Activated CD4-positive, alpha-beta T cell treated with anti-CD3 and anti-CD28 coated beads, Interleukin-2, amount 10 ng/mL, durations not matched to agents 24 days and 14 days (primary cell): ENCODE measurements at places on chromosomes 5 and 9. TPM values are rescaled to one million over a fixed set of nuclear protein-coding genes. Genes with fewer than 3 reads are reported as not detected.

GRCh38 chr5:137329586-137330296, 169.4 kb downstream of the SPOCK1 start:
- no peaks in the 10 kb centered on the region for H3K4me1 ChIP-seq
- H3K36me3 ChIP-seq: no peaks in the 10 kb centered on the region
- peaks cover 5% of the 10 kb centered on the region for H3K27me3 ChIP-seq

- no peak for DNase-seq
- no peak overlapping the region for H3K4me3 ChIP-seq
- peaks cover 16% of the 10 kb centered on the region for H3K4me1 ChIP-seq
- peaks cover 43% of the 10 kb centered on the region for H3K36me3 ChIP-seq
- no peaks in the 10 kb centered on the region for H3K27me3 ChIP-seq
Measured at GRCh38 chr5:55319491-55319890, 11.7 kb downstream of the MTREX start.

- no peak for DNase-seq
- H3K4me1 ChIP-seq: no peaks in the 10 kb centered on the region
- no peak overlapping the region for H3K27ac ChIP-seq
- no peaks in the 10 kb centered on the region for H3K36me3 ChIP-seq
- no peak overlapping the region for H3K4me3 ChIP-seq
- H3K27me3 ChIP-seq: no peaks in the 10 kb centered on the region
Measured at GRCh38 chr5:64872044-64872443, 103.3 kb downstream of the CWC27 start.

DNA sequence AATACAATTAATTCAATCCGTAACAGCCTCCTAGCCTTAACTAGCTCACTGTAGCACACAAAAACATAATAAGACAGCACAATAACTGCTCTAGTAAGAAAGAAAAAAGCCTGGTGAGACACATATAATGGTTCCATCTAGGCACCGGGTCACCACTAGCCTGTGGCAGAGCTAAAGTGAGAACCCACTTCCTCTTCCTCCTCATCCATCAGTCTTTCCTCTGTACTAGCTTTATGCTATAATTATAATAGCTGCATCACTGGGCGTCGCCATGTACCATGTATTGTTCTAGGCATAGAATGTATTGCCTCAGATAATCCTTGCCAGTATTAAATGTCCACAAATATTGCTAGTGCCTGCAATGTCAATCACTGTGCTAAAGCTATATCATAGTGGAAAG, 23.1 kb downstream of the ADRB2 start:
- H3K36me3 ChIP-seq: no peaks in the 10 kb centered on the region
- peaks cover 29% of the 10 kb centered on the region for H3K4me1 ChIP-seq
- peak overlapping the region; percentile 6 for H3K4me3 ChIP-seq
- peak; percentile 72 for DNase-seq

GRCh38 chr5:37703841-37704241, 136.0 kb downstream of the GDNF start:
- no peak for DNase-seq
- peaks cover 16% of the 10 kb centered on the region for H3K36me3 ChIP-seq
- H3K4me3 ChIP-seq: no peak overlapping the region
- no peak overlapping the region for H3K27ac ChIP-seq

GRCh38 chr9:106376689-106377088, 486.3 kb upstream of the ZNF462 start:
- no peaks in the 10 kb centered on the region for H3K36me3 ChIP-seq
- no peaks in the 10 kb centered on the region for H3K27me3 ChIP-seq
- no peak overlapping the region for H3K4me3 ChIP-seq
- H3K4me1 ChIP-seq: no peaks in the 10 kb centered on the region

- peaks cover 3% of the 10 kb centered on the region for H3K27me3 ChIP-seq
- H3K4me3 ChIP-seq: no peak overlapping the region
- no peak overlapping the region for H3K27ac ChIP-seq
- no peak for DNase-seq
- H3K4me1 ChIP-seq: no peaks in the 10 kb centered on the region
- H3K36me3 ChIP-seq: no peaks in the 10 kb centered on the region
Measured at GRCh38 chr9:75372499-75373268, 284.4 kb downstream of the OSTF1 start.

The FOXD4L6 gene
- not detected in 2 replicates for total RNA-seq

The HMHB1 gene
- not detected in 2 replicates for total RNA-seq
